Stimulated activated naive CD8-positive, alpha-beta T cell treated with anti-CD3 and anti-CD28 coated beads, Interleukin-15, Interleukin-2, amounts not matched to agents 100 U/mL and 50 U/mL, for 24 hours (primary cell): ENCODE measurements at places on chromosomes 12 and 14.
A peak's percentile ranks its signal among the peaks of the same experiment; 100 is the strongest.

DNA sequence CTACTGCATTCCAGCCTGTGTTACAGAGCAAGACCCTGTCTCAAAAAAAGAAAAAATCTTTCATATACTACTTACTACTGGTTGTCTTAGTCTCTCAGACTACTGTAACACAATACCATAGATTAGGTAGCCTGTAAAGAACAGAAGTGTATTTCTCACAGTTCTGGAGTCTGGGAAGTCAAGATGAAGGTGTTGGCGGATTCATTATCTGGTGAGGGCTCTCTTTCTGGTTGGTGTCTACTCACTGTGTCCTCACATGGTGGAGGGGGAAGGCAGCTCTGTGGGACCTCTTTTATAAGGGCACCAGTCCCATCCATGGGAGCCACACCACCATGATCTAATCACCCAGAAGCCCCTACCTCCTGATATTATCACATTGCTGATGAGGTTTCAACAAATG, 14.4 kb downstream of the WDR20 start:
- DNase-seq = no peak

DNA sequence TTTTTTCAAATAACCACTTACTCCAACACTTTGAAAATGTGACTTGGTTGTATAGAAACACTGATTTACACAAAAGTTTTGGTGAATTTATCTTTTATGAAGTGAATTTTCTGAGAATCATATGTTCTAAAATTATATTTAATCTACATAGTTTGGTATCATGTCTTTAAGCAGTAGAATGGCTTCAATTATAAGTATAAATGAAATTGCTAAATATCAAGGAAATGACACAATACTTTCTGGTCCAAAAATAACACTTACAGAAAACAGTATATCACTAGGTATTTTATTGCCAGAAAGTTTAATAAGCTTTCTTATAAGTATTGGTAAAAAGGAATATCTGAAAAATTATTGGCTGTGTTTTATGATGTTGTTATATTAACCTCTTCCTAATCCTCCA, 90.9 kb downstream of the SRGAP1 start:
- DNase-seq = no peak

DNA sequence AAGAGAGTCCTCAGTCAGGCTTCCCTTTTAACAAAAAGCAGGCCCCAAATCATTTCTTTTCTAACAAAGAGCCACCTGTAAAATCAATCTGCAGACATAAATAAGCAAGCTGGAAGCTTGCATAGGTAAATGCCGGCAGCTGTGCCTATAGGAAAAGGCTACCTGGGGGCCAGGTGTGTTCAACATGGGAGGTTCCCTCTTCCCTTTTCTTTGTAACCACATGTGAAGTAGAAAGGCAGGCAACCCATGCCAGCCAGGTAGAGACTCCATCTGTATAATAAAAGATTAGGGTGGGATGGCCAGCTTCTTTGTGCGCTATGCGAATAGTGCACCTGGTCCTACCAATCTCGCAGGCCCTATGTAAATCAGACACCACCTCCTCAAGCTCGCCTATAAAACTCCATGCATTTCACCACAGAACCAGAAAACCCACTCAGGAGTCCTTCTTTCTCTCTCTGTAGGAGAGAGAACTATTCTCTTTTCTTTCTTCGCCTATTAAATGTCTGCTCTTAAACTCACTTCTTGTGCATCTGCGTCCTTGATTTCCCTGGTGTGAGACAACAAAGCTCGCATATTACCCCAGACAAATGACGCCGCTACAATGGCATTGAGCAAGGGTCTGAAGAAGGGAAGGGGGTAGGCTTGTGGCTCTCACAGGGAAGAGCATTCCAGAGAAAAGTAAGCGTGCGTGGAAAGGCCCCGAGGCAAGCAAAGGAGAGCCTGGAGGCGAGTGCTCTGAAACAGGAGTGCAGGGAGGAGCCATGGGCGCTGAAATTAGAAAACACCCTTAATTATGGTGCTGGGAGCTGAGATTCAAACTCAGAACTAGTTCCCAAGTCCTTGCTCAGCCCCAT, 67.2 kb downstream of the TTC9 start:
- no peak for DNase-seq

DNA sequence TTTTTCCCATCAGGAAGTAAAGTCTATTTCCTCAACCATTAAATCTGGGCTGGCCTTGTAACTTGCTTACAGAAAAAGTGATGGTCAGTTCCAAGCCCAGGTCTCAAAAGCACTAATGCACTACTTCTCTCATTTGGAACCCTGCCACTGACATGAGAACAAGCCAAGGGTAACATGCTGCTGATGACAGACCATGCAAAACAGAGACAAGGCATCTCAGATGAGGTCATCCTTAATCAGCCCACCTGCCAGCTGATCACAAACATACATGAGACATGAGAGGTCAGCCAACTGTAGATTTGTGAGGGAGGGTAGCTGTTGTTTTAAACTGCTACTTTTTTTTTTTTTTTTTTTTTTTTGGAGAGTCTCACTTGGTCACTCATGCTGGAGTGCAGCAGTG, 16.2 kb downstream of the TWF1 start:
- no peak for DNase-seq

- DNase-seq = no peak
Measured at GRCh38 chr14:48575772-48576171, 900.4 kb upstream of the MDGA2 start.

DNA sequence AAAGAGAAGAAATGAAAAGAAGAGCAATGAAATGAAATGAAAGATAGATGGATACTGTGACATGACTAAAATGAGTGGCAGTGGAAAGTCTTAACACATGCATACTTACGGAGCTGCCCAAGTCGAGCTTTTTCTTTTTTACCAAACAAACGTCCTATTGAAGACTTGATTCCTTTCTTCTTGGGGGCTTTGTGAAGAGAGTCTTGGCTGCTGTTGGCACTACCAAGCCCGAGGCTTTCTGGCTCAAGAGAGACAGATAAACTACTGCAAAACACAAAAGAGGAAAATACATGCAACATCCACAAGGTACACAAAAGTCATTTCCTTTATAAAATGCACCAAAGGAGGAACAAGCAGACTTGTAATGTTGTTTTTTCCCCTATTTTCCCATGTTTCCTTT, 261.2 kb downstream of the ACSS3 start:
- DNase-seq = no peak

GRCh38 chr14:25518364-25518763, 468.4 kb upstream of the STXBP6 start:
- DNase-seq = no peak

DNA sequence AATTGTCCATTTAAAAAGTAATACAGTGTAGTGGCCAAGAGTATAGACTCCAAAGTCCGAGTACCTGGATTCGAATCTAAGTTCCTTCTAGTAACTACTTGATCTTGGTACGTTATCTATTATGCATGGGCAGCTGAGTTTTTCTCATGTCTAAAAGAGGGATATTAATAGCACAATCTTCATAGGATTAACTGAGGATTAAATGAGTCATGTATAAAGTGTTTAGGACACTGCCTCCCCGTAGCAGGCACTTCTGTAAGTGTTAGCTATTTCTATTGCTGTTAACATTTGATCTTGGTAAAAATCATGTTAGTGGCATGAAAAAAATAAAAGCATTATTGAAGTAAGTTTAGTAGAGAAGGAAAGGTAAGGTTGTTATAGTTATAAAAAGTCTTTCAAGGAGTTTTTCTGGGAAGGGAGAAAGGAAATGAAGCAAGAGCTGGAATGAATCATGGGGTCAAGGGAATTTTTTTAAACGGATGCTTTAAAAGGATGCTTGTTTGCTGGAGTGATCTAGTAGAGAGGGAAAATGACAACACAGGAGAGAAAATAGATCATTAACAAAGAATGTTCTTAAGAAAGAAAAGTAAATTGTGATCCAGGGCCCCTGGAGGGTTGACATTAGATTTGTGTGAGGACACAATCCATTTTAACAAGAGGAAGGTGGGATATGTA, 502.2 kb upstream of the USP15 start:
- no peak for DNase-seq

- no peak for DNase-seq
Measured at GRCh38 chr12:116528065-116528464, 31.1 kb upstream of the MAP1LC3B2 start.

- DNase-seq = no peak
Measured at GRCh38 chr14:27392153-27392552, 794.3 kb upstream of the NOVA1 start.

DNA sequence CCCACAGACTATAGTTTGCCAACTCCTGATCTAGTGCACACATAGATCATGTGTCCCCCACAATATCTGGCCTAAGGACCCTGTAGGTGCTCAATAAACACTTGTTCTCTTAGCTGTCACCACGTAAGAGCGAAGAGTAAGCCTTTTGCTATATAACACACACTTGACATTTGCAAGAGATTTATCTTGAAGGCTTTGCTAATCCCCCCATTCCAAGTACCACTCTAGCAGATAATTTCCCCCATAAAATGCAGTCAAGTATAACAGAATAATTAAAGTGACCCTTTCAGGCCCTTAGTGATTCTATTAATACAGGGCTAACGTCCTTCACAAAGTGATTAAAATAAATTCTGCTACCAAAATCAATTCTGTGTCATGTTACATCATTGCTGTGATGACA, 87.5 kb downstream of the PLXNC1 start:
- no peak for DNase-seq

DNA sequence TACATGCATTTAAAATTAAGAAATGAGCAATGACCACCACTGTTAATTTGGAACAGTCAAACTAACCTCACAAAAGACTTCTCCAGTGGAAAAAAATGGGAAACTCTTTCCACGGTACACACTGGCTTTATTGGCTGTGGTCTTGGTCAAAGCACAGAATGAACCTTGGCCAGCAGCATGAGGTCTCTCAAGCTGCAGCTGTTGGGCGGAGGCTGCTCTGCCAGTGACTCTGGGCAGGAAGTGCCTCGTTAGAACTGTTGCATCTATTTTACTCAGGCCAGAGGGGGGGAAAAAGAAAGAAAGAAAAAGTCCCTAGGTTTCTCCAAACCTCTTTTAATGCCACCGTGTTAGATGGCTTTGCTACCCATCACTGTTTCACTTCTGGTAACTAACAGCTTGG, 279.8 kb upstream of the DIO2 start:
- no peak for DNase-seq

DNA sequence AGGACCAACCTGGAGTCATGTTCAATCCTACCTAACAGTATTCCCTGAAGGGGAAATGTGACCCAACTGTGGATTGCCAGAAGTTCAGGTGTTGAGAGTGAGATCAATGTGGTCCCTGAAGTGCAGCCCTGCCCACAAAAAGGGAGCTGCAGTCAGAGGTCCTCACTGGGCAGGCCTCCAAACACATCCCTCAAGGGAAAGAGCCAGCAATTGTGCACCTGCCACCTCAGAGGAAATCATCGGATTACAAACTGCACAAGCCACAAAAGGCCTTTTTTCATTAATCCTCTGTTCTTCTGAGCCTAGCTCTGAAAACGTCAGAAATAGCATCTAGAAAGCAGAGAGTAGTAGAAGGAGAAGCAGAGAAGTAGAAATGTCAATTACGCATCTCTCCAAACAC, 10.8 kb upstream of the MDM1 start:
- no peak for DNase-seq

GRCh38 chr12:7376196-7376595, 67.8 kb downstream of the CD163L1 start:
- DNase-seq = no peak

DNA sequence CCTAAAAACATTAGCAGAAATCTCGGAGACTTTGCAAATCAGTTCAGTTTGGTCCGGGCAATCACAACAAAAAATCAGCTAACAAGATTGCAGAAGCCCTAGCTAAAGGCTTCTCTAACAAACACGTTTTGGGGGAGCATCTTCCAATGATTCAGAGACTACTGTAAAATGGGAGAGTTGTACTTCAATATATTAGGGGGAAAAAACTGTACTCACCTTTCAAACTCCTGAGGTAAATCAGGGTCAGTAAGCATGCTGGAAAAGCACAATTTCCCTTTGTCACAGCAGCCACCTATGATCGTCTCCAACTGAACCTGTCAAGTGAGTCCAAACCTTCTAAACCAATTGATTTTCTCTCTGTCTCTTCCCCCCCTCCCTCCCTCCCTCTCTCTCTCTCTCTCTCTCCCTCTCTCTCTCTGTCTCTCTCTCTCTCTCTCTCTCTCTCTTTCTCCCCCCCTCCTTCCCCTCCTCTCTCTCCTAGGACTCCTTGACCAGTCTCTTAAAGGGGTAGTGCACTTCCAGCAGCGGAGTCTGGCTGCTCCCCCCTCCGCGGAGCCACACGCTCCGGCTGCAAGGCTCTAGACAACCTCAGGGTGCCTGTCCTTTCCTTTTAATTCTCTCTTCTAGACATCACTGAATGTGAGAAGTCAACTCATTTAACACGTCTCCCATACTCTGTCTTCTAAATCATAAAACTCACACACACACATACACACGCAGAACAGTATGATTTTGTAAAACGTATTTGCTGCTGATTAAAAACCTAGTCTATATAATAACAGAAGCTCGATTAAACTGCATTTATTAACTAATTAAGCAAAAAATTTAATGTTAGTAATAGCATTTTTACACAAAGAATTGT, at the start of gene SOX5:
Gene SOX5 (minus strand): TSS at position 323 of the 862 bp plus-strand sequence. CDS start 69 bp downstream, at position 254.
- no peak for DNase-seq

GRCh38 chr12:20096430-20096829, 271.9 kb upstream of the PDE3A start:
- DNase-seq = no peak

- DNase-seq = no peak
Measured at GRCh38 chr12:7693793-7694192, 1.8 kb downstream of the GDF3 start.

GRCh38 chr12:9754099-9754927, 6.4 kb downstream of the CD69 start:
- DNase-seq = no peak

GRCh38 chr14:77059276-77059915, 30.9 kb upstream of the IRF2BPL start:
- peak; percentile 36 for DNase-seq

DNA sequence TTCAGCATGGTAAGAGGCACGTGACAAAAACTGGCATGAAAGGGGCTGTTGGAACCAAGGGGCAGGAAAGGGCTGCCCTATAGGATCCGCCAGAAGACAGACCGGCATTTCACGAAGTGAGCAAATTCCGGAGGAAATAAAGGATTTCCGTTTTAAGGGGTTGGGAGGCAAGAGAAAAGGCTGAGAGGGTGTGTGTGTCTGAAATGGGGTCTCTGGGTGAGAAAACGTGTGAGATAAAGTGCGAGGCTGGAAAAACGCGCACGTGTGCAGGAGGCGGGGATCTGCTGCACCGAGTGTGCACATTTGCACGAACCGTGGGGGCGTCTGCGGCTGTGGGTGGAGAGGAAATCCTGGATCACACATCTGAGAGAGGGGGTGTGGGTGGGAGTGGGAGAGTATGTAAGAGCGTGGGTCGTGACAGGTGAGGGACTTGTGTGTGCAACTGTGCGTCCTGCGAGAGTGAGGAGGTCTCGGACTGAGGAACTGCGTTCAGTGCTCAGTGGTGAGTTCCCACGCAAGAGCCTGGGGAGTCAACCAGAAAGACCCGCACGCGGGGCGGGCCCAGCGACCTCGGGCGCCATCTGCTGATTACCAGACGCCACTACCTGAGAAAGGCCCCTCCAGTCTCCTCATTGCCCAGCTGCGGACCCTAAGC, 37.0 kb upstream of the P2RX7 start:
- DNase-seq = peak; percentile 83

DNA sequence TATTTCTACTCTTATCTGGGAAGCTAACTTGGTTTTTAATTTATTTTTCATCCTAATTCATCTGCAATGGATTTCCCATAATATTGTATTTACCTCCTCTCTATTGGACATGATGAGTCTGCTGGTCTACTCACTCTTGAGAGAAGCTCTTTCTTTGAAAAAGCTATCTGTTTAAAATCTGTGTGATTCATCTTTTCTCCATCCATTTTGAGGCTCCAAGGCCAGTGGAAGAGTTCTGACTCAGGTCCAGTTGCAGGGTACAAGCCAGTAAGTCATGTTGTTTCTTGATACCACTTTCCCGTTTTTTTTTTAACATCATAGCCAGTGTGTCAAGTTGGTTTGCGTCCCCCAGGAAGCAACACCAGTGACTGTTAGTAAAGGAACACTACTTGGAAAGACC, 160.3 kb upstream of the BMP4 start:
- DNase-seq = no peak
